ENCODE measurements at places on chromosomes 3 and 15. TPM values are rescaled to one million over a fixed set of nuclear protein-coding genes. Genes with fewer than 3 reads are reported as not detected.

CCR9 gene
- not detected for total RNA-seq

SERPINI2 gene
- total RNA-seq: not detected

GATA2 gene
- total RNA-seq: 12.4 TPM

PRSS50 gene
- not detected for total RNA-seq

Data from endothelial cell of coronary artery (primary cell).